SW480 (cell line): ENCODE measurements at places on chromosomes 12 and 14.

DNA sequence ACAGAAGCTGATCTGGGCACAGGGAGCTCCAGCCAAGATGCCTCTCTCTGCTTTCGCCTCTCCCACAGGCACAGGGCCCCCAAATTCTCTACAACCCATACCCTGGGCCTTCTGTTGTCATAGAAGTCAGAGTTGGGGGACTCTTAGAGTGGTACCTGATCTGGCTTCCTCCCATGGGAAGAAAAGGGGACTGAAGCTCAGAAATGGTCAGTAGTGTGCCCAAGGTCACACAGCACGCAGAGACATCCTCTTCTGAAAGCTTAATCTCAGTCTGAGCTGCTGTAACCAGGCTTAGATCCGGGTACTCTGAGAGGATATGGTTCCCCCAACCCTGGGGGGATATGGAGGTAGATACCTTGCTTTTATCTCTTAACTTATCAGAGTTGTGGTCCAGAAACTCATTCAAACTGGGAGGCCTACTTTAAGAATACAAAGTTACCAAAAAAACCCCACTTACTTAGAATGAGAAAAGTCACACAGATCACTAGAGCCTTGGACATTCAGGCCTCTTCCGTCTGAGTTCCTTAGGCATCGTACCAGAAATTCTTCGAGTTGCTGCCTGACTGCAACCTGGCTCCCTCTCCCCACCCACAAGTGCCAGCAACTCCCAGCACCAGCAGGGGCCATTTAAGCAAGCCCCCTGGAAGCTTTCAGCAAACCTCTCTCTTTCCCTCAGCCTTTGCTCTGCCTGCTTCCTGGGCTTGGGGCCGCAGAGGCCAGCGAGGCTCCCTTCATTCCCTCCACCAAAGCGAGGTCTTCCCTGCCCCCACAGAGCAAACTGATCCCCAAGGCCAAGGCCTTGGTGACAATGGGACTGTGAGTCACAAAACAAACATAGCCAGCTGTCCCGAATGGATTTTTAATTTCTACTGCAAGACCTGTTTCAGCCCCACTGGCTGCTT, 13.9 kb downstream of the KRT7 start:
- peak; percentile 84 for DNase-seq

DNA sequence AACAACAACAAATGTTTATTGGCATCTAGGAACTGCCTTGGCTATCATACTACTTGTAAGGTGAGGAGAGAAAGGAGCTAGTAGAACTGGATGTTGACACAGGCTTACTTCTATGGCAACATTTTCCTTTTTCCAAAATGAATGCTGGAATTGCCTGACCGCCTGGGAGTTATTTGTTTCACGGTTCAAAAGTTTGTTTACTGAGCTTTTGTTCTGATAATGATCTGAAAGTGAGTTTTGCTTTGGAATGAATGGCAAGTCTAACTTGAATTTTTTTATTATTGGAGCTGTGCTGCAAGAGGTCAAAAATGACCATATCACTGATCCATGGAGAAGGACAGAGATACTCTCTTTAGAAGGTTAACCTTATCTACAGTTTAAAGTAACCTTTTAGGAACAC, 183.5 kb upstream of the CAND1 start:
- no peak for DNase-seq

GRCh38 chr12:113438523-113439300, 16.5 kb downstream of the SDSL start:
- DNase-seq: no peak

GRCh38 chr12:40834321-40834720, 142.1 kb downstream of the CNTN1 start:
- no peak for DNase-seq

DNA sequence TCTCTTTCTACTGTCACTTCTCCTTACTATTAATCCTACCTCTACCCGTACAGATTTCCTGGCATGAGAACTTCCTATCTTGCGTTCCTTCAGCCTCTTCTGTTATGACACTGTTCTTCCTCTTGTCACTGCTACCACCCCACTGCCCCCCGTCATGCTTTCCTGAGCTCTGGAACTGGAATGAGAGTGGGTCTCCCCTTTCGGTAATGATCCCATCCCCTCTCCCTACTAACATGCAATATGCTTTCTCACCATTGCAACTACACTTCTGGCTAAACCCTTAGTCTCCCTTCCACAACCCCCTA, 4.9 kb upstream of the AP1G2 start:
- DNase-seq: no peak

DNA sequence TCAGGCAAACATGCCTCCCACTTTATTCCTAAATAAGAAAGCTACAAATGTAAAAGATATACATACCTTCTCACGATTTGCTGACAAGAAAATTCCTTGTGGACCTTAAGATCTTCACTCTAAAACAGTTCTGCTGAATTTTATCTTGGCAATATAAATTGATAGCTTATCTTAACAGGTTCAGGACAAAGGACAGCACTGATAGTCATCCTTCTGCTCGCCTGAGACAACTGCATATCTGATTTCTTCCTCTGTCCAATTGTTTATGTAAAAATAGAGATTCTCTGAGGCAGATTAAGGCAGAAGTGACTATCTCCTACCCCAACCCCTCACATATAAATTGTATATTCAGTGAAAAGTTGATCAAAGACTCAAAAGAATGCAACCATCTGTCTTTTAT, 44.9 kb downstream of the CAPZA3 start:
- DNase-seq: no peak

DNA sequence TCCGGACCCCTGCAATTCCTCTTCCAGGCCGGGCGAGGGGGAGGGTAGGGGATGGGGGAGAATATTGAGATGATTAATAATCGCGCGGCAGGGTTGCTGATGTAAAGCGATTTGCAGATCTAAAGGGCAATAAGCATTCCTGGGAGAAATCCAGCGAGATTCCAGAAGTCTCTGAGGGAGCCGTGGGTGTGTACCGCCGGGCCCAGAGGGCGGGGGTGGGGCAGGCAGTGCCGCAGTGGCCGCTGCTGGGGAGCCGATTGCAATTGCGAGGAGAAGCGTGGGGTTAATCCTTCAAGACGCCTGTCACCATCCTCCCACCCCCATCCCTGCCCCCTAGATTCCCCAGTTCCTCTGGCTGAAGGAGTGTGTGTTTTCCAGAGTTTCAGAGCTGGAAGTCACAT, 16.4 kb downstream of the FOS start:
- DNase-seq: peak; percentile 86

- peak; percentile 24 for DNase-seq
Measured at GRCh38 chr14:92880851-92881250, 42.1 kb upstream of the CHGA start.

- no peak for DNase-seq
Measured at GRCh38 chr12:127127897-127128296, 1139.1 kb upstream of the TMEM132C start.

DNA sequence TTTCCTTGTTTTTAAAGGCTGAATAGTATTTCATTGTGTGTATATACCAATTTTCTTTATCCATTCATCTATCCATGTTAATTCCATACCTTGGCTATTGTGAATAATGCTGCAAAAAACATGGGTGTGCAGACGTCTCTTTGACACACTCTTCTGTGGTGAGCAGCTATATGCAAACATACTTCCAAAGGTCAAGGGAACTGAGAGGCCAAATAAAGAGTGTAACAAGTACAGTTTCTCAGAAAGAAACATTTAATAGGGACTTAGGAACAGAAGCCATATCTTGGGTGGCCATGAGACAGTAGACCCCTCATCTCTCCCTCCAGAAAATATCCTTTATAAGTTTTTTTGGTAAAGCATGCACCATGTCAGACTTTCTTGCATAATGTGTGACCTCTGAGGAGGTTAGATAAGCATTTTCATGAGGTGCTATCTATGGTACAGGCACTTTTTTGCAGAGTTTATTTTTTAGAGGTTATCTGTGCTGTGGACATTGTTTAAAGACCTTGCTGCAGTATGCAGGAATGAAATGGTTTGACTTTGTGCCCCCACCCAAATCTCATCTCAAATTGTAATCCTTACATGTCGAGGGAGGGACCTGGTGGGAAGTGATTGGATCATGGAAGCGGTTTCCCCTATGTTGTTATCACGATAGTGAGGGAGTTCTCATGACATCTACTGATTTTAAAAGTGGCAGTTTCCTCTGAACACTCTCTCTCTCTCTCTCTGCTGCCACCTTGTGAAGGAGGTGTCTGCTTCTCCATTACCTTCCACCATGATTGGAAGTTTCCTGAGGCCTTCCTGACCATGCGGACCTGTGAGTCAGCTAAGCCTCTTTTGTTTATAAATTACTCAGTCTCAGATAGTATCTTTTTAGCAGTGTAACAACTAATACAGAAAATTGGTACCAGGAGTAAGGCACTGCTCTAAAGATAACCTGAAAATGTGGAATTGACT, 1202.3 kb downstream of the GALC start:
- DNase-seq: no peak

DNA sequence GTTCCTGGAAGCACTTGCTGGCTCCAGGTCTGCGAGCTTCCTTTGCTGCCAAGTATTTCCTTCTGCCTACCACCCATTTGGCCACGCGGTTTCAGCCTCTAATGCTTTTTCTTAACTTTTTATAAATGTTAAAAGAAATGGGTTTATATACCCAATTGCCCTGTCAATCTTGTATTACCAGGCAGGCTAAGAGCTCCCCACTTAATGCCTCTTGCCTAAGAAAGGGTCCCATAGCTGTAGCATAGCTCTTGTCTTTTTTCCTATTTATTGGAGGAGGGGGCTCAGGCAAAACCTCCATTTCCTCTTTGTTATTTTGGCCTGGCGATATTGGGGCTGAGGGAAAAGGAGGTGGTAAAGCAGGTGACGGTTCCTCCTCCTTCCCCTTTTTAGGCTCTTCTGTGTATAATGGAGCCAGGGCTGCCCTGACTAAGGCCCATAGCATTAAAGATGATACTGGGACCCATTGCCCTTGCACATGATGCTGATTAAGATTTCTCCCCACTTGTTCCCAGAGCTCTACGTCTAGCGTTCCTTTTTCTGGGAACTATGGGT, 21.6 kb upstream of the BLTP3B start:
- DNase-seq: no peak

- no peak for DNase-seq
Measured at GRCh38 chr12:64258576-64258975, 36.5 kb upstream of the KICS2 start.

DNA sequence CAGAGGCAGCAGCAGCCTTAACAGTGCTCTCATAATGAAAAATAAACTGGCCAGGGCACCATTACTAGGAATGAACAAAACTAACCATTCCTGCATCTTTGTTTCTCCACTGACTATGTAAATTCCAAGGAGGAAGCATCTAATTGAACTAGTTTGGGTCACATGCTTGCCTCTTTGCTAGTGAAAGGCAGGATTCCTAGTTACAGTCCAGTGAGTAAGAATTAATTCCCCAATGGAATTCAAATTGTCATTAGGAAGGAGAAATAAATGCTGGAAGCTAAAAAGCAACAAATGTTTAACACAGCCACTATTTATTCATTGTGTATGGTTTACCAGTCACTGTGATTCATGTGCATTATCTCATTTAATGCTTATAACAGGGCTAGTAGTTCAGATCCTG, 316.0 kb downstream of the CCDC91 start:
- DNase-seq: no peak

DNA sequence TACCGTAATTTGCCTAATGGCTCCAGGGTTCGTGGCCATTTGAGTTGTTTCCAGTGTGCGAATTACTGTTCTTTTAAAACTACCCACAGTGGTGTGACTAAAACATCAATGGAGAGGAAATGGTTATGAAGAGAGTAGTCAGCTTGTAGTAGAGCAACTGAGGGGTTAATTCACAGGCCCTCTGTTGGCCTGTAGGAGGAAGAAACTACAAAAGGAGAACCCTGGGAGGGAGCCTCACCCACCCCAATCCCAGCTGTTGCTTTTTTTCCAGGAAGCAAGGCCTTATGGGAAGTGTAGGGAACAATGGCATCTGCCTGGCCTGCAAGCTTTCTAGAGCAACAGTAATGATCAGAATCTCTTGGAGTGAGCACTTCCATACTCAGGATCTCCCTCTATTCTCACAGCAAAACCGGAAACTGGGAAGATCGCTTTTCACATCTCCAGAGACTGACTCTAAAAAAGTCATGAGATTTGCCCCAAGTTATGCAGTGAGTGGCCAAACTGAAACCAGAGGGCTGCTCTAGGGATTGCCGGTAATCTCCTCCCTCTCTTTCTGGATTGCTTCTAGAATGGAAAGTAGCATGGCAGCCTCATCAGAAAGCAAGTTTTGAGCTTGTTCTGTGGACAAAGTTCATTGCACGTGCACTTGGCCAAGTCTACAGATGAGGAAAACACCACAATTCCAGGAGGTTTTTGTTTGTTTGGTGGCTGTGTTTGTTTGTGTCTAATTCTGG, 125.3 kb upstream of the PWP1 start:
- DNase-seq: peak; percentile 1

DNA sequence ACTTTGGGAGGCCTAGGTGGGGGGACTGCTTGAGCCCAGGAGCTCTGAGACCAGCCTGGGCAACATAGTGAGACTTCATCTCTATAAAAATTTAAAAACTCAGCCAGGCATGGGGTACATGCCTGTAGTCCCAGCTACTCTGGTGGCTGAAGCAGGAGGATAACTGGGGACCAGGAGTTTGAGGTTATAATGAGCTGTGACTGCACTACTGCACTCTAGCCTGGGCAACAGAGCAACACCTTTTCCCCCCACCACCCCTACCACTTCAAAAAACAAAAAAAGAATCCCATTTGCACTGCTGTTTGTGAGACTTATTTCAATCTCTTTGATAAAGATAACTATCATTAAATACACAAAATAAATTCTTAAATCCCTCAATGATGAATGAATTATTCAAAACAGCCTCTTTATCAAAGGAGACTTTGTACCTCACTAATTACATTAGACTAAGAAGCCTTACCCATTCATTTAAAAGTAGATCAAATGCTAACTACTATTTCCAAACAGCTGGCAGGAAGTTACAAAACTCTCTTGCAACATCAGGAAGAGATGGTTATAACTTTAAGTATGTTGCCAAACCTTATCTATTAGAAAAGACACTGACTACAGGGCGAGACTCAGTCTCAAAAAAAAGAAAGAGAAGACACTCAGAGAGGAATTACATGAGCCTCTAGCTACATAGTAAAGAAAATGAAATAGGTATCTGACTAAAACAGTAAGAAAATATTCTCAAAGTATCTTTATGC, 14.7 kb downstream of the BLTP3B start:
- no peak for DNase-seq

- no peak for DNase-seq
Measured at GRCh38 chr14:57493467-57494181, at the start of gene CCDC198. TSS of gene CCDC198 (minus strand) at chr14:57493857. CDS start at chr14:57493715, 142 bp downstream.

GRCh38 chr14:92529903-92530302, 16.3 kb downstream of the RIN3 start:
- no peak for DNase-seq

- DNase-seq: peak; percentile 41
Measured at GRCh38 chr12:47881826-47882427, 22.9 kb downstream of the VDR start.

GRCh38 chr14:68755016-68755353, 37.9 kb downstream of the ZFP36L1 start:
- no peak for DNase-seq

DNA sequence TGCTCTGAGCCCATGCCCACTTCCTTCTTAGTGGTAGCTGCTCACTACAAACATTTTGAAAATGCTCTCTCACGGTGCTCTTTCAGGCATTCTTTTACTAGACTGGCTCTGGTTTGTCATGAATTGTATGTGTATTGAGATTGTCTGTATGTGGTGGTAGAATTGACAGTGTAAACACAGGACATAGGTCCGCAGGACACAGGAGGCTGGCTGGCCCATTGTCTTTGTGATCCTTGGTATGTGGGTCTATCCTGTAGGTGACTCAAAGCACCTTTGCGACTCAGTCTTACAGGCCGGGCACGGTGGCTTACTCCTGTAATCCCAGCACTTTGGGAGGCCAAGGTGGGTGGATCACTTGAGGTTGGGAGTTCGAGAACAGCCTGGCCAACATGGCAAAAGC, 250.9 kb downstream of the C12orf75 start:
- DNase-seq: no peak
